ENCODE measurements at places on chromosomes 4 and X. TPM values are rescaled to one million over a fixed set of nuclear protein-coding genes. Genes with fewer than 3 reads are reported as not detected.

GRCh38 chrX:135112096-135112729 lies 8.1 kb downstream of the ETDB start:
- no peak for DNase-seq

Gene CDX4
- not detected for total RNA-seq

DNA sequence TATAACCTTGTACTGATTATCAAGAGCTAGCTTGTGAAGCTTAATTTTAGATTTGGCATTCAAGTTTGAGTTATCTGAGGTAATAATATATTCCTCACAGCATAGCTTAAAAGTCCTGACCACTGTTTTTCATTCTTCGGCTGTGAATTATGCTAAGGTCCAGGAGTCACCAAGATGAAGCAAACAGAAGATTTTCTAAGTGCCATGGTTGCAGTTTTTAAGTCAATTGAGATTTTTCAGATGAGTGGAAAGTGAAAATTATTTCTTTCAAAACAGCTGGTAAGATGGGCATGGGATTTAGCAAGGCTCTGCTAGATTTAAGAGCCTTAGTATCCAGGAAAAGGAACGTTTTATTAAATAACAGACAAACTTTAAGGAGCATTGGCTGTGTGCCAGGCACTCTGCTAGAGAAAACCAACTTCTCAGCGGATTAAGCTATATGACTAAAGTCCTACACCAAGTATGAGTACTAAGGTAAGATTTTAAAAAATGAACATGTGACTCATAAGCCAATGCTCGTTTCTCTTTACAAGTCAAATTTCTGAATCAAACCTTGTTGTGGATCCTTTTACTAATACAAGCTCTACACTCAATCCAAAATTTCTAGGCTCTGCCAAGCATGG lies 149.9 kb upstream of the IL15 start:
- DNase-seq, result no peak

DNA sequence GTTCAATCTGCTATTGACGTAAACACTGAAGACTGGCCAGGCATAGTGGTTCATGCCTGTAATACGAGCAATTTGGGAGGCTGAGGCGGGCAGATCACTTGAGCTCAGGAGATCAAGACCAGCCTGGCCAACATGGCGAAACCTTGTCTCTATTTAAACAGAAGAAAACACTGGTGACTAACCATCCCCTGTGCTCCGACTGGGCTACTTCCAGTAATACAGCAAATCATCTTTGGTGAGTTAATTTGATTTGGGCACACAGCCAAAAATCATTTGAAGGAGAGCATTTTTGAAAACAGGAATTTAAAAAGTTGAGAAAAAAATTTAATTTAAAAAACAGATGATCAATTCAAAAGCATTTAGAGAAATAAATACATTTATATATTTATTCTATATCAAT lies 52.0 kb downstream of the SEC24D start:
- DNase-seq, result no peak

DNA sequence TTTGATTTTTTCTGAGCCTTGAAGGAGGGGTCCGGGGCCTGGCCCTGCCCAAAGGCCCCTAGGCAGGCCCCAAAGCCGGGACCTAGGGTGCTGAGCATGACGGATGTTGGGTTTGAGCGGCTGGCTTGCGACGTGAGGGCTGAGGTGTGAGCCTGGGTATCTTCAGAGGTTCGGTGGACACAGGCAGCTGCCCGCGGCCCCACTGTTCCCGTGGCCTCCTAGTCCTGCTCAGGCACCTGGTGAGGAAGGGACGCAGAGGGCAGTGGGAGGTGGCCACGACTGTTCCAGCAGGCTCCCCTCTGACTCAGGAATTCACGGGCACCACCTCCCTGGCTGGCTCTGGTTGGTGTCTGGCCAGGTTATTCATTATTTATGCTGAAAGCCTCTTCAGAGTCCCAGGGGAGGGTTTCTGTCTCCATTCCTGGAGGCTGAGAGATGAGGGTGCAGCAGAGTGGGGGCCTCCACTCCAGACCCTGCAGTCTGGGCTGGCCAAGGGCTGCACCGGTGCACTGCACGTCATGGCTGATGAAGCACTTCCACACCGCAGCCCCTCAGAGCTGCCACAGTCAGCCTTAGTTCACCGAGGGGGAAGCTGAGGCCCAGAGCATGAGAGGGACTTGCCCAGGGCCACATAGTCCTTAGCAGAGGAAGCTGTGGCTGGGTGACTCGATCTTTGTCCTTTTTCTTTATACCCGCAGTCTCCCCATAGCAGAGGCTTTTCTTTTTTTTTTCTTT lies 2.2 kb downstream of the MSANTD1 start:
- DNase-seq, result no peak

Gene MAGEA10
- not detected for total RNA-seq

- no peak for DNase-seq
These were observed 114.9 kb downstream of the VSIG4 start for GRCh38 chrX:65925005-65925404.

DNA sequence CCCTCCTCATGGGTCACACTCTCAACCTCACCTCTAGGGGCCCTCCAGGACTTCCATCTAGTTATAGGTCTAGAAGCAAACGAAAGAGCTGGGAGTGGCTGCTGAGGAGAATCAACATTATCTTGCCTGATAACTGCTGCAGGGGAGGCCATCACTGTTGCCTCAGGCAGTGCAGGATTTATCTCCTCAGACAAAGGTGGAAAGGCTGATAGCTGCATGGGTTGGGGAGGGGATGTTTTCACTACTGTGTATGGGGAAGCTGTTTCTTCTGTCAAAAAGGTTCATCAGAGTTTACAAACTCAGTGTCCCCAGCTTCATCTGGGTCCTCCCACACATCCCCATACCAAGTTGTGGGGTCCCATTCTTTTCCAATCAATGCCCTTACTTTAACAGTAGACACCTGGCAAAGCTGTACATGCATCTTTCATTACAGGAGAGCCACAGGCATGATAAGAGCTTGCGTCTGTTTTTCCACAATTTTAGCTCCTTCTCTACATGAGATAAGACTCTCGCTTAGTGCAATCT lies 17.6 kb upstream of the PRDM8 start:
- DNase-seq, result no peak

Gene ZNF732
- total RNA-seq, result 1.1 TPM

Gene MAGED4B
- 2.2 TPM for total RNA-seq

DNA sequence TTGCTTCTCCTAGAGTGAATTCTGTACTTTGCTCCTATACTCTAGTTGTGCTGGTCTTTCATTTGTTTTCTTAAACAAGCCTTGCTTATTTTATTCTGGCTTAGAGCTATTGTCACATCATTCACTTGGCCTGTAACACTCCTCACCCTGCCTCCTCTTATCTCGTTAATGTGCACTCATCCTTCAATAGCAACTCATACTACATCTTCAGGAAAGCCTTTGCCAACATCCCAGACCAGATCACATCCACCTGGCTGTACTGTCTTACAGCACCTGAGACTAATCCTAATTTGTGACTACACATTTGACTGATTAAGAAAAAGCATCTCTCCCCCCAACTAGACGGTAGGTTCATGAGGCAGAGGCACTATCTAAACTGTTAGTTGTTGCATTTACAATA lies 80.8 kb downstream of the SLC7A11 start:
- no peak for DNase-seq

- DNase-seq, result no peak
These were observed 282.4 kb downstream of the C4orf33 start for GRCh38 chr4:129378364-129378763.

Gene GPM6B
- total RNA-seq, result 9.1 TPM

Gene PF4V1
- total RNA-seq, result not detected

DNA sequence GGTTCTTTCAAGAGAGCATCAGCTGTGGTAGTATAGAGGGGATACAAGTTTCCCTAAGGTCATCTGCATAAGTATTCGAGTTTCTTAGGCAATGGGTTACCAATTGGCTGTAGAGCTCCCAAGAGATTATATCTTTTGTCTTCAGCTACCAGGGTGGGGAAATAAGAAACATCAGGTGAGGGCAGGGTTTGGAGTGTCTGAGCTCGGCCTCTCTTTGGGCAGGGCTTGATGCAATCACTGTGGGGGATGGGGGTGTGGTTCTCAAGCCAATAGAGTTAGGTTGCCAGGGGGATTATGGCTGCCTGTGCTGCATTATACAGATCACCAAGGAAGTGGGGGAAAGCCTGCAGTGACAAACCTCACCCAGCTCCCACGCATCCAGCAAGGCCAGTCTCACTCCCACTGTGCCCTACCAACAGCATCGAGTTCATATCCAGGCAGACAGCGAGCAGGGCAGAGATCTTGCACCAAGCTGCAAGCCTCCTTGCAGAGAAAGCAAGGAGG lies 172.1 kb upstream of the MAGEE2 start:
- no peak for DNase-seq

DNA sequence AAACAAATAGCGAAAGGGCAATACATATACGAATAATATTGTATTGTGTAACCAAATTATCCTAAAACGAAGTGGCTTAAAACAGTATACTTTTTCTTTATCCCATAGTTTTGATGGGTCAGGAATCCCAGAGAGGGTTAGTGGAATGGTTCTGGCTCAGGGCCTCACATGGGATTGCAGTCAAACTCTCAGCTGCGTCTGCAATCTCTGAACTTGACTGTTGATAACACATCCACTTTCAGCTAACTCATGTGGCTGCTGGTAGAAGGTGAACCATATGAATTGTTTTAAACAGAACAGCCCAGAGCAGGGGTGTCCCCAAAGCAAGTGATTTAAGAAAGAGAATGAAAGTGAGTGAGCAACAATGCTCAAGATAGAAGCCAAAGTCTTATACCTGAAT lies 127.8 kb downstream of the VEGFC start:
- no peak for DNase-seq

Gene MAPK10
- total RNA-seq, result 39.2 TPM

DNA sequence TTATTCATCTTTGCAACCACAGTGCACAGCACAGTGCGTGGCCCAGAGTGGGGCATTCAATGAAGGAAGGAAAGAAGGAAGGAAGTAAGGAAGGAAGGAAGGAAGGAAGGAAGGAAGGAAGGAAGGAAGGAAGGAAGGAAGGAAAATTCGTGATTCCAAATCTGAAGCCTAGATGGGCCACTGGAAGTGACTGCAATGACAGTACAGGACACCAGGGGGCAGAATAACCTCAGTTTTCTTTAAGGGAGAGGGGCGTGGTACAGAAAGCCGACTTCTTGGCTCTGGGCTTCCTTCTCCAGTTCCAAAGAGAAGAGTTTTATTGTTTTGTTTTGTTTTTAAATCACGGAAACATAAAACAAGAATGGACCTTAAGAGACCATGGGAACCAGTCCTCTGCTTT lies 47.8 kb downstream of the APLN start:
- no peak for DNase-seq

Gene CPE
- total RNA-seq, result 154 TPM

- peak; percentile 93 for DNase-seq
These were observed 64.7 kb downstream of the TBC1D14 start for GRCh38 chr4:6974138-6974848.

GRCh38 chr4:126513596-126513995 lies 1119.2 kb upstream of the INTU start:
- no peak for DNase-seq

DNA sequence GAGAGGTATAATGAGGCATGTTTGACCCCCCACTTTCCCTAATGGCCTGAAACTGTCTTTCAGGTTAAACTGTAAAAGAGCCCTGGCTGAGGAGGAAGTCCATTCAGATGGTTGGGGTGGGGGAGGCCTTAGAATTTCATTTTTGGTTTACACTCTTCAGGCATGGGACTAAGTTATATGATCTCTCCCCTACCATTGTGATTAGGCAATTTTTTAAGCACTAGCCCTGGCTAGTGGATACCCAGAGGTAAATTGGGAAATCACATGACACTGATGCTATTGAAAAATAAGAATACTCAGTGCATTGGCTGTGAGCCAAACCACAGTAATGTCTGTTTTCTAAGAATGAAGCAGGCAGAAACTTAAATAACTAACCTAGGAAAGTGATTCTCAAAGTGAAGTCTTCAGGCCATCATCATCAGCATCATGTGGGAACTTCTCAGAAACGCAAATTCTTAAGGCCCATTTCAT lies 149.7 kb downstream of the RRAGB start:
- DNase-seq, result no peak

- DNase-seq, result no peak
These were observed 81.7 kb downstream of the SHISA3 start for GRCh38 chr4:42478946-42479345.

DNA sequence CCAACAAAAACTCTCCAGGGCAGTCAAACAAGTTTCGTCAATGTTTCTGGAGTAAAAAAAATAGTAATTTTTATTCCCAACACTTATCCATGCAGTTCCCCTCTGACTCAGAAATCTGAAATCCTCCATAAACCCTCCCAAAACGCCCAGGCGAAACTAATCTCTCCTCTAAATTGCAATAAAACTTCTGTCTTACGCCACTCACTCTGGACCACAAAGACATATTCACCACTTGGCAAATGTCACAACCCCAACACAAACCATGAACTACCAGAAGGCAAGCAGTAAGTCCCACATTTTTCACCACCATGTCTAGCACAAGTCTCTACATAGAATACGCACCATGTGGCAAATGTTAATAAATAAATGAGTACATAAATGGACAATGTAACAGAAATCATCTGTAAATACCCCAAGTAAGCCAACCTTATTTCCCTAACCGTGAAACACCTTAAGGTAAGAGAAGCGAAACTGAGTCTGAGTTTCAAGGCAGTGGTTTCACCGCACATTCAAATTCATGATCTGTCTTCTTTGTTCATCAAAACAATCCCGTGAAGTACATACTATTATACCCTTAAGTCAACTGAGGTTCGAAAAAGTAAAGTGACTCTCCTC lies 1.6 kb downstream of the PAPSS1 start:
- no peak for DNase-seq

Gene MAGEC1
- total RNA-seq, result not detected

- DNase-seq, result no peak
These were observed 71.2 kb downstream of the SNX25 start for GRCh38 chr4:185280608-185281007.

DNA sequence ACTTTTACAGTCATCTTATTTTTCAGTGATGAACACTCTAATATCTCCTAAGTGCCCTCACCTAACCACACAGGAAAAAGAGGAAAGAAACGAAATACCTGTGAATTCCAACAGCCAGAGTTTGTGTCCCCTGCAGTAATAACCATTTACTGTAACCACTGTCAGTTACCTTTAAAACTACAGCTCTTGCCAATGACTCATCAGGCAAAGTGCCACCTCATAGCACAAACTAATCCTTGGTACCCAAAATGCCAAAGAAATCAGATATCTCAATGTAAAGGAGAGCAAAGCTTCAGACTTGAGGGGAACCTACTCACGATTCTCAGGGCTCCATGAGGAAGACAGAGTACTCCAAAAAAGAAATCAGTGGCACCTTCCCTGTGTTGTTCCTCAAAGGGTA lies 146.5 kb downstream of the NDST3 start:
- DNase-seq, result no peak

DNA sequence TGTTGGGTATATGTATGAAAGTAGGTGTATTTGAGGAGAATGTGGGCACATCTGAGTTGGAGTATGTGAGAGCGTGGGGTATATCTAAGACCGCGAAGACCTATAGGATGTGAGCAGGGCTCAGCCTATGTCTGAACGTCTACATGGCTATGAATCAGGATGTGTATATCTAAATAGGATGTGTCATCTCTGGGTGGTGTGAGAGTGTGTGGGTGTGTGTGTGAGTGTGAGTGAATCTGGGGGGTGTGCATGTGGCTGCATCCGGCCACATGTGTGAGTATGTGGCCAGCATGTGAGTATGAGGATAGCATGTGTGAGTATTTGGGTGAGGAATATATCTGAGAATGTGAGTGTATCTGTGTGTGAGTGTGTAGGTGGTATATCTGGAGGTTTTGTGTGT lies 7.7 kb downstream of the GPR173 start:
- DNase-seq, result no peak

Gene PAGE2B
- not detected for total RNA-seq

- no peak for DNase-seq
These were observed 42.2 kb downstream of the TLL1 start for GRCh38 chr4:165915215-165915614.

- no peak for DNase-seq
These were observed 15.6 kb downstream of the SCARB2 start for GRCh38 chr4:76197971-76198410.

Gene FAT4
- total RNA-seq, result 10.2 TPM
